Amniotic stem cell (primary cell): ENCODE measurements at places on chromosomes 2 and 18.

DNA sequence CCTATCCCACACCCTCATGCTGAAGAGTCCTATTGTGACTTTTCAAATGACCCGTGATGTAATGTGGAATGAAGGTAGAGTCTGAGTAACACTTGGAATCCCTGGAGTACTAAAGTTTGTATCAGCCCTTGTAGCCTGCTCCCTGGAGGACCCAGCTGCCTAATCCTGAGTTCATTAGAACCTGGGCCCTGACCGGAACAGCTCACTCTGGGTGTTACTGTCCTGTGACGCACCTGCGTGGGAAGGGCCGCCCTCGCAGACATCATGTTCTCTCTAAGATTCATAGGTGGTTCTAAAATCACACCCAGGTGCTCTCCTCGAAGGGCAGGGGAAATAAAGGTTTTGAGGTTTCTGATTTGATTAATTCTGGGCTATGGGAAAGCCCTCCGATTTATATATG lies 62.3 kb downstream of the NCK2 start:
- no peak for DNase-seq

DNA sequence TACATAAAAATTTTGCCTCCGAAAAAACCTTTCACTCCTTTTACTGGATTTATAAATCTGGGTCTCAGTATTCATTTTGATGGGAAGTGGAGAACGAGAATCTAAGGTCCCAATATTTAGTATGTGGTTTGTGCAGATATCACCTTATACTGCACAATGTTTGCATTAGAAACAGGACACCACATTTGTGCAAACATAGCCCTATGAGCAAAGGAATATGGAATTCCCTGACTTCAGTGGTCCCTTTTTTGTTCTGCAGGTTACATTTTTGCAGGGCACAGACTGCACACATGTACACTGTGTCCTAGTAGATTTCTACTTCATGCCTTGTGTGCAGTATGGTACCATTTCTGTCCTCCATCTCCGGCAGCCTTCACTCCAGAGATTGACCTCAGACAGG lies 130.0 kb downstream of the CDH19 start:
- no peak for DNase-seq

GRCh38 chr2:145112467-145112866 lies 592.5 kb upstream of the ZEB2 start:
- DNase-seq: no peak

- no peak for DNase-seq
Observed at GRCh38 chr2:73830871-73831401, 2.2 kb downstream of the STAMBP start.

- DNase-seq: no peak
Observed at GRCh38 chr2:161915121-161915520, 158.9 kb downstream of the DPP4 start.

DNA sequence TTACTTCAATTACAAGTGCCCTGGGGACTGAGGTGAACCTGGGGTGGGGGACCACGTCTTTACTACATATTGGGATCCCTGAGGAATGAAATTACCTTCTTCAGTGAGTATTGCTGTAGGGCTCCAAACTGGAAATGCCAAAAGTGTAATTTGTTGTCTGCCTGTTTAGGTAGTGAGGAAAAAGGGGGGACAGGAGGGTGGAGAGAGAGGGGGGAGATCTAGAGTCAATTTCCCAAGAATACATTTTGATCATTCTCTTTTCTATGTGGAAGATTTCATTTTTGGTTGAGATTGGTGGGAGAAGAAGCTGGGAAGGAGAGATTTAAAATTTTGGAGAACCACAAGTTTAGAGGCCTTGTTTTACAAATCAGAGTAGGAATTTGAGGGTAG lies 101.1 kb downstream of the SPTBN1 start:
- DNase-seq: no peak

- no peak for DNase-seq
Observed at GRCh38 chr2:20384953-20385352, 34.3 kb upstream of the PUM2 start.

DNA sequence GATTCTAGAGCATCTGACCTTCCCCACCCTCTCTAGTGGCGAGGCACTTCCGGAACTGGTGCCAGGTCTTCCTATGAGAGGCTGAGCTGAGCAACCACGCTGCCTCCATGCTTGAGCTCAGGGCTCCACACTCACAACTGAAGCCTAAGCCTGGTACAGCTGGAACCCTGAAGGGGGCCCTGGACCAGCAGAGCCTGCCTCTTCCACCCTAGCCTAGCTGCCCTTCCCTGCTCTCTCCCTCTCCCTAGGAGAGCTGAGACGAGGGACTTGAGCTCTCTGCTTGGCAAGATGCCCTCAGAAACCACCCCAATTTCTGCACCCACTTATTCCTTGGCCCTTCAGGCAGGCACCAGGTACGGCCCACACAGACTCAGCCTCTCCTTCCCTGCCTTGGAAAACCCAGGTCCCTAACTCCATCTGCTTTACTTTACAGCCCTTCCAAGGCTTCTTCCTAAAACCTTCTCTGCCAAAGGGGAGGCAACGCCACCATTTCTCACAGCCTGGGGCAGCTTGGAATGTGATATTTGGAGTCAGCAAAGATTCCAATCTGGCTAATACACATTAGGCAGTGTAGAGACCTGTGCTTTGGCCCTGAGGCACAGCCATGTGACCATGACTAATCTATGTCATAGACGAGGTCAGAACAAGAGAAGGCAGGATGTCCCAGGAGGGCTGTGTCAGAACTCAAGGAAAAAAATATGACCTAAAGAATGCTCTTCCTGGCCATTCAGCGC lies 18.8 kb downstream of the COX7A2L start:
- peak; percentile 28 for DNase-seq

GRCh38 chr2:159755788-159756187 lies 42.2 kb downstream of the CD302 start:
- DNase-seq: no peak

DNA sequence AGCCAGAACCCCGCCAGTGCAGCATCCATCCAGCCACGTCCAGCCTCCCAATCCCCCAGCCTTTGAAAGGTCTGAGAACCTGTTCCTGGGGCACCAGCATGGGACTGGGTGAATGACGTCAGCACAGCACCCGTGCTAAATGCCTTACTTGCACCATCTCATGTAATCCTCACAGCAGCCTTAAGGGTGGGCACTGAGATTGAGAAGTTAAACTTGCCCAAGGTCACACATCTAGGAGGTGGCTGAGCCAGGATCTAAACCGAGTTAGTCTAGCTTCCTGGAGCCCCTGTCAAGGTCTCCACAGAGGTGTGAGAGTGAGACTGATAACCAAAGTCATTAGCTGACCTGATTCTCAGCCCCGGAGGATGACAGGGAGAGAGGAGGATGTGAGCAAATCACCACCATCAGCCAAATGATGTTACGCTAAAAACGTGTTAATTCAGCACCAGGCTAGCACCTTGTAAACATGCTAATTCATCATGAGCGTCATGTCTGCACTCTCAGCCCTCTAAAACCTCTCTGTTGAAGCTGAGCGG lies 4.6 kb downstream of the CD8A start:
- no peak for DNase-seq

DNA sequence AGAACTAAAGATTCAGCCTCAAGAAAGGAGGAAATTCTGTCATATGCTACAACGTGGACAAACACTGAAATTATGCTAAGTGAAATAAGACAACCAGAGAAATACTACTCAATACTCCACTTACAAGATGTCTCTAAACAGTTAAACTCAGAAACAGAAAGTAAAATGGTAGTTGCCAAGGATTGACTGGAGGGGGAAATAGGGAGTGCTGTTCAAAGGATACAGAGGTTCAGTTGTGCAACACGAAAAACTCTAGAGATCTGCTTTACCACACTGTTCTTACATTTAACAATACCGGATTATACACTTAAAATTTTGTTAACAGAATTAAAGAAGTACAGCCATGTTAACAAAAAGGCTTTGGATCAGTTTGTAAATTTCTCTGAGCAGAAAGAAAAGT lies 39.8 kb upstream of the C2orf15 start:
- DNase-seq: no peak
